Activated CD4-positive, alpha-beta T cell treated with anti-CD3 and anti-CD28 coated beads, Interleukin-2, amount 50 U/mL, for 24 hours (primary cell): ENCODE measurements at places on chromosomes 5 and 9.

- no peak for DNase-seq
Measured at GRCh38 chr9:18106006-18106560, 367.9 kb upstream of the ADAMTSL1 start.

GRCh38 chr5:29960323-29960722 is 1233.2 kb upstream of the CDH6 start:
- no peak for DNase-seq

DNA sequence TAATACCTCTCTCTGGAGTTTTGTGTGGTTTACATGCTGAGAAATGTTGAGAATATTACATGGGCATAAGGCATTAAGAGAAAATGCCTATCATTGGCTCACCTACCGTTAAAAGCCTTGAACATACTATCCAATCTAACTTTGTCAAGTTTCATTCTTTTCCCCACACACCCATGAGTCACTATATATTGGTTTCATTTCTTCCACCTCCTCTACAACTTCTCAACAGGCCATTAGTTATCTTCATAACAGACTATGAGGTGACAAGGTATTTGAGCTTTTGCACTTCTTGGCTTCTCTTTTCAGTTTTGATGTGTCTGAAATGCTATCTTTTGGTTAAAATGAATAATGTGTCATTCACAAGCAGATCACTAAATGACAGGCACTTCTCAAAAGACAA is 288.0 kb downstream of the KCNN2 start:
- no peak for DNase-seq

- no peak for DNase-seq
Measured at GRCh38 chr5:81855591-81855990, 104.7 kb upstream of the SSBP2 start.

GRCh38 chr9:137294681-137295237 is 7.3 kb downstream of the NRARP start:
- no peak for DNase-seq

DNA sequence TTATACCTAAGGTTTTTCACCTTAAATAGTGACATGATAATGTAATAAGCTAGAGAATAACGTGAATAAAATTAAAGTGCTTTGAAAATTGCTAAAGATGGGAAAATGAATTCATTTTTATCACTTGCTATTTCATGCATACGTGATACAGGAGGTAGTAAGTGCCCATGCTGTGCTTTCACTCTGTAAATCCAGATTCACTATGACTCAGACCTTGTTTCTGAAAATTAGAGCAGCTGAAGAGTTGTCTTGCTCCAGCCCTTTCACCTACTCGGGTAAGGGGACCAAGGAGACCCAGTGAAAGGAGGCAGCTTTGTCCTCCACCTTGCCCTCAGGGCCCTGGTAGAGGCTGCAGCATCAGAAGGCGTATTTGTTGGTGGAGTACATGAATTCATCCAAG is 87.9 kb downstream of the ANKH start:
- DNase-seq = no peak

- no peak for DNase-seq
Measured at GRCh38 chr5:175748650-175749049, 90.8 kb downstream of the HRH2 start.

DNA sequence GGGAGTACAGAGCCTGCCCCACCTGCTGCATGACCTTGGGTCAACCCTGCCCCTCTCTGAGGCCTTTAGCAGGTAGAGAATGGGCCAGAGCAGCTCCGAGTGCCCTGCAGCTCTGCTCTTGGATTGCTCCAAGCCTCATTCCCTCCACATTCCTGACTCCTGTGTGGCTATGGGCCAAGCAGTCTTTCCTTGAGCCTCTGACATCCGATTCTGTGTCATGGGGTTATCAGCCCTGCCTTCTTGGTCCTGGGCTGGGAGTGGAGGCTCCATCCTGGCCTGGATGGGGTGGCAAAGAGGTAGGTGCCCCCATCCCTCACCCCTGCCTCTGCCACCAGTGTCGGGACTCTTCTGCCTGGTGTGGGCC is 13.7 kb downstream of the FPGS start:
- no peak for DNase-seq

- DNase-seq = no peak
Measured at GRCh38 chr5:99141534-99142128, 212.8 kb upstream of the CHD1 start.
